ENCODE measurements at places on chromosomes 6 and 20.

- DNase-seq, result no peak
Measured at GRCh38 chr6:138410048-138410735, 6.2 kb downstream of the HEBP2 start.

DNA sequence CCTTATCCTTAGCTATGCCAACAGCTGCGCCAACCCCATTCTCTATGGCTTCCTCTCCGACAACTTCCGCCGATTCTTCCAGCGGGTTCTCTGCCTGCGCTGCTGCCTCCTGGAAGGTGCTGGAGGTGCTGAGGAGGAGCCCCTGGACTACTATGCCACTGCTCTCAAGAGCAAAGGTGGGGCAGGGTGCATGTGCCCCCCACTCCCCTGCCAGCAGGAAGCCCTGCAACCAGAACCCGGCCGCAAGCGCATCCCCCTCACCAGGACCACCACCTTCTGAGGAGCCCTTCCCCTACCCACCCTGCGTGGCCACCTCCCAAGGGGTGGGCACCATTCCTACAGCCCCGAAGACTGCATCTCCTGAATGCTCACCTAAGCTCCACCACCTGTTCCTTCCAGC lies 1.3 kb downstream of the SSTR4 start:
- no peak for DNase-seq

- peak; percentile 30 for DNase-seq
Measured at GRCh38 chr6:163438940-163439335, 24.4 kb downstream of the QKI start.

DNA sequence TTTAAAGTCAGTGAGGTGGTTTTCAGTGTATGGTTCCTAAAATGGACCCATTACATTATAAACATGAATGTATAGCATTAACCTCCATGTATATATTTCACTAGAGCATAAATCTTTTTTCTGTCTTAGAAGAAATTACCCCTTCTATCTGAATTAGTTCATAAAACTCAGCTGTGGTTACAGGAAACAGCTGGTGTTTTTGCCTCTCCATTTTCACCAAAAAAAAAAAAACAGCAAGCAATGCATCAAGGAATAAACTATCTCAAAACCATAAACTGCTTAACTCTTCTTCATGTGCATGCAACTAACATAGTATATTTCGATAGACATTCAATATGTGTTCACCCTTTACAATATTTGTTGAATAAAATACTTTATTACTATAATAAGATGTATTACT lies 40.2 kb downstream of the MOXD1 start:
- DNase-seq, result no peak

Data from GM12865 (cell line).